ENCODE measurements at places on chromosomes 5 and 9. TPM values are rescaled to one million over a fixed set of nuclear protein-coding genes. Genes with fewer than 3 reads are reported as not detected.
A peak's percentile ranks its signal among the peaks of the same experiment; 100 is the strongest.

DNA sequence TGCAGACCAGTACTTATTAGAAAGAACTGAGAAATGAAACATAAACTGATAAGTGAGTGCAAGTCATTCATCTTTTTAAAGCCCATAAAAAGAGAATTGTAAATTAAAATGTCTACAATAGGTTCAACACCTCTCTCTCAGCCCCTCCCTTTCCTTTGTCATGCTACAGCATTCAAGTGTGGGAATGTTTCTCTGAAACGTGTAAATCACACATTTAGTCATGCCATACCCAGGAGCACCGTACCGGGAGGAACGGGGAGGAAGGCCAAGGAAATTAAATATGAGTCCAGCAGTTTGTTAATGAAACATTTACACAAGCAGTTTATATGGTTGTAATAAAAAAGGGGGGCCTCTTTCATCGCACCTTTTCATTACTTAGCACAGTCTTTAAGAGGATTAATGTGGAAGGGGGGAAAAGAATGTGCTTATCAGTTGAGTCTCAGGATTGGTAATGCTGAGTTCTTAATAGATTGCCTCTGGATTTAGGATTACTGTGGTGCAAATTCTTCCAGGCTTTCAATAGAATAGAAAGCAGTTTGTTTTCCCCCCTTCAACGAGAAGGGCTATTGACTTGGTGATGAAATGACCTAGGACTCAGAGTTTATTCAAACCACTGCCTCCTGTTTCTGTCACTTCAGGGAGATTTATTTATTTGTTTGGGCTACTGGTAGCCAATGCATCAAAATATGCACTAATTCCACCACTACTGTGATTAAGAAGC is 176.0 kb upstream of the ZNF608 start:
- ATAC-seq: peak; percentile 51

DNA sequence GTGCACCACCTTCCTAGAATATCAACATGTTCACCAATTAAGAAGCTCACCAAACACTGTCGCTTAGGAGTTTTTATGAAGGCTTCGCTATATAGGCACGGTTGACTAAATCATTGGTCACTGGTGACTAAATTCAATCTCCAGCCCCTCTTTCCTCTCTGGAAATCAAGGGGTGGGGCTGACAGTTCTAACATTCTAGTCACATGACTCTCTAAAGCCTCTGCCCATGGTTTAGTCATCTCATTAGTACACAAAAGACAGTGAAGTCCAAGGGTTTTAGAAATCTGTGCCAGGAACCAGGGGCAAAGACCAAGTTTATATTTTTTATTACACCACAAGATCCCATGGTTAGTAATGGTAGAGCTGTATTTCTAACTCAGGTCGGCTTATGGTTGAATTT is 243.2 kb downstream of the ELAVL2 start:
- no peak for ATAC-seq

- no peak for ATAC-seq
These were observed 9.7 kb upstream of the GPBP1 start for GRCh38 chr5:57164124-57164523.

- ATAC-seq: no peak
These were observed 61.8 kb downstream of the C9 start for GRCh38 chr5:39302472-39302871.

DNA sequence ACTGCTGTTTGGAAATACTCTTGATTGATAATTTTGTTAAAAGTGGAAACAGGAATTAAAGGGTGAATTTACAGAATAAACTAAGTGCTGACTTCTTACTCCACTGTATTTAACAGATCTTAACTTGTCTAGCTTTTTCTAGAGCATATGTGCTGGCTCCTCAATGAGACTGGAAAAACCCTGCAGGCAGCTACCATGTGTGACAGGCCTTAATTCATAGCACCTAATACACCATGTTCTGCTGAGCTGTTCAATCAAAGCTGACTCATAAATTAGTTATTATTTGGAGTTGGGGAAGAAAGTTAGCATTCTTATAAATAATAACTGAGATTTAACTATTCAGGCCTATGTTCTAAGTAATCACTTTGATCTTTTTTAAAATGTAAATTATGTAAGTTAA is 29.4 kb downstream of the CTNNAL1 start:
- no peak for ATAC-seq

GRCh38 chr9:107862323-107862722 is 372.8 kb upstream of the KLF4 start:
- ATAC-seq: no peak

DNA sequence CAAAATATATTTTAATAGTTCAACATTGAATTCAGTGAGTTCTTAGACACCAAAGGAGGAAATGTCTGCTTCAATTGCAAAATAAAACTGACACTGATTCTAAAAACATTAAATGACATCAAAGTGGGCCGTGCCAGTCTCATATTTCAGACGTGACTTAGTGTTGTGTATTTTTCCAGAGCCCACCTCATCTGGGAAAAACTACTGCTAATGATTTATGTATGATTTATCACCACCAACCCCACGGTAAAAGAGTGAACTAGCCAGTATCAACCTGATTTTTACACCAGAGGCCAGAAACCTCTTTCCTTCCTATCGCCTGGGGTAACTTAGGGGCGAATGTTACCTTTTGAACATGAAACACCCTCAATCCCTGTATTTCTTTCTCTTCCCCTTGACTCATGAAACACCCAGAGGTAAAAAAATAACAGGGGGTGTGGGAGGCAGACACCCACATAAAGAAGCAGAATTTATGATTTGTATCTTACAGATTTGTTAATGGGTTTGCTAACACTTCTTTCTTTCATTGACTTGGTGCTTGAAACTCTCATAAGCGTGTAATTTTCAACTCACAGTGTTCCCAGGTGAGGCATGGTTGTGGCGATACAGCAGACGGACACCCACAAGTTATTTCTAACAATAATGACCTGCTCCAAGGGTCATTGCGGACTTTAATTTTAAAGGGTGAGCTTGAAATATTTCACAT is 56.4 kb upstream of the FANCC start:
- ATAC-seq: no peak

DNA sequence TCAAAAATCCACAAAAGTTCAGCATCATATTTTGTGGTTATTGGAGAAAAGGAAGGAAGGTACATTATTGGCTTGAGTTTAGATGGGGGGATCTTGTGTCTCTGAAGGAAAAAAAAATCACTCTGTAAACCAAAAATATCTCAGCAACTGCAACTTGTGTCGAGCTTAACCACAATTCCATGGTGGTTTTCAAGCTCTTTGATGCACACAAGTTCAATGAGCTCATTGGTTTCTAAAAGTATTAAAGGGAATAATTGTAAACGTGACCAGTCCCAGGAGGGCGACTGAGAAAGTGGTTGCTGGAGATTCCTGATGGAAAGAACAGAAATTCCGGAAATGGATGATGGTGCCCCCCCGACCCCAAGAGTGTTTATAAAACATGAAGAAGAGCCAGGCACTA is 173.8 kb downstream of the PSAT1 start:
- no peak for ATAC-seq

DNA sequence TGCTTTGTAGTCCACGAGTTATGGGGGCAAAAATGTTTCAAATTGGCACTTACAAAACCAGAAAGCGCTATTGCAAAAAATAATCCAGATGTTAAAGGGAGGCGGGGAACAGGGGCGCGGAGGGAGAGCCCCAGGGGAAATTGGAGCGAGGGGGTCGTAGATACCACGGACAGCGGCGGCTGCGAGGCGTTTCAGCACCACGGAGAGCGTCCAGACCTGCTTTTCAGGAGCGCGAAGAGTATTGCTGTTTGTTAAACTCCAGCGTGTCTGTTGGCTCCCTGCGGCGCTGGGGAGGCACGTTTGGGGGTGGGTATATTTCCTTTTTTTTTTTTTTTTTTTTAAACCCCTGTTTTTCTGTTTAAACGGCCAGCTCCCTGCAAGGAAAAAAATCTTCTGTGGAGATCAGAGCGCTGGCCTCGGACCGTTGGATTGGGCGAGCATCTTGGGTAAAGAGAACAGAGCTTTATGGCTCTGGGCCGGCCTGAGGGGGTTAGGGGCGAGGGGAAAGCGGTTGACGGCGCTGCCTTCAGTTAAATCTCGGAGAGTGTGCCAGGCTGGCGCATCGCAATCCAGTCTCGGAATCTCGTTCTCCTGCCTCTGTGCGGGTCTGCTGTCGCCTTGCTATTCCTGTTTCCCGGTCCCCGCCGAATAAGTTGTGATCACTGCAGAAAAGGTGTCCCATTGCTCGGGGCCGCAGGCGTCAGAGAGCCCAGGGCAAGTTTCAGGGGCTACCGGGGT is at the start of gene GLRA1:
GLRA1 (minus strand) TSS at position 288 of the 738 bp plus-strand sequence. CDS start 302 bp downstream, outside the sequence.
- peak; percentile 66 for ATAC-seq

- no peak for ATAC-seq
These were observed 36.2 kb downstream of the UNC5A start for GRCh38 chr5:176846335-176847140.

GRCh38 chr5:149576021-149576420 is 5.3 kb upstream of the ARHGEF37 start:
- no peak for ATAC-seq

GRCh38 chr9:76733096-76733495 is 31.1 kb upstream of the PCA3 start:
- ATAC-seq: no peak

The CXCL14 gene
- 0.14 TPM for total RNA-seq

The SPAG8 gene
- total RNA-seq: 21.9 TPM

The TAF1L gene
- 0.19 TPM for total RNA-seq

The KIF24 gene
- total RNA-seq: 3.1 TPM

The WDR41 gene
- total RNA-seq: 21.5 TPM
